Fibroblast of mammary gland (primary cell): ENCODE measurements at places on chromosomes 4 and X.

DNA sequence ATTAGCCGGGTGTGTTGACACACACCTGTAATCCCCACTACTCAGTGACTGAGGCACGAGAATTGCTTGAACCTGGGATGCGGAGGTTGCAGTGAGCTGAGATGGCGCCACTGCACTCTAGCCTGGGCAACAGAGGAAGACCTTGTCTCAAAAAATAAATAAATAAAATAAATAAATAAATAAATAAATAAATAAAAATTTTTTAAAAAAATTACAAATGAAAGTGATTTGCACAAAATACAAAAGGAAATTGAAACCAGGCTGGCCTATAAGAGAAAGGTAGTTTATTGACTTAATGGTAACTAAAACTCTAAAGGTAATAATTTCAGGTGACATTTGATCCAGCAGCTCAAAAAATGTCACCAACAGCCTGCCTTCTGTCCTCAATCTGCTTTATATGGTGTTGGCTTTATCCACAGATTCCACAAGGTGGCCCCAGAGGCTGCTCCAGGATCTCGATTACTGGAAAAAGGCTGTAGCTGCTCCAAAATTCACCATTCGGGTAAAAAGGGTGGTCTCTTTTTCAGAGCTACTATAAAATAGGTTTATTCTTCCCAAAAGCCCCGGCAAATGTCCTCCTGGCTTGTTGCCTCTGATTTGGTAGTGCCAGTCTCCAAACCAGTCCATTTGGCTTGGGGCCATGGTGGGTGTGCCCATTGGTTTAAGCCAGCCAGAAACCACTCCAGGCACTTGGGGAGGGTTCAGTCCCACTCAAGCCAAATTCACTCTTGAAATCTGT is 61.4 kb upstream of the TRIM2 start:
- DNase-seq: peak; percentile 75

DNA sequence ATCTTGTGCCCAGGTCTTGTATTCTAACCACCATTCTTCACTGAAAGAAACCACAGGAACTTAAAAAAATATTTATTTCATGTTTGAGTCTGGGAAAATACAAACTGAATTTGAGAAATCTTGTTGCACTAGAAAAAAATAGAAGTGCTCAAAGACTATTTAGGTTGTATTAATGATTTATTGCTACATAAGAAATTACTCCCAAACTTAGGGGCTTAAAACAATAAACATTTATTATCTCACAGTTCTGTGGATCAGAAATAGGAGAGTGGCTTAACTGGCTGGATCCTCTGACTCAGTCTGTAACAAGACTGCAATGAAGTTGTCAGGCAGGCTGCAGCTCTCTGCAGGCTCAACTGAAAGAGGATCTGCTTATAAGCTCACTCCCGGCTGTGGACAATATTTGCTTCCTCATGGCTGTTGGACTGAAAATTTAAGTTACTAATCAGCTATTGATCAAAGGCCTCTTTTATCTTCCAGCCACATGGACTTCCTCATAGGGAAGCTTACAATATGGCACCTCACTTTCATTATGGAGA is 295.4 kb upstream of the FAM241A start:
- peak; percentile 3 for DNase-seq

- peak; percentile 64 for DNase-seq
Measured at GRCh38 chr4:77994194-77994721, 62.9 kb upstream of the FRAS1 start.

DNA sequence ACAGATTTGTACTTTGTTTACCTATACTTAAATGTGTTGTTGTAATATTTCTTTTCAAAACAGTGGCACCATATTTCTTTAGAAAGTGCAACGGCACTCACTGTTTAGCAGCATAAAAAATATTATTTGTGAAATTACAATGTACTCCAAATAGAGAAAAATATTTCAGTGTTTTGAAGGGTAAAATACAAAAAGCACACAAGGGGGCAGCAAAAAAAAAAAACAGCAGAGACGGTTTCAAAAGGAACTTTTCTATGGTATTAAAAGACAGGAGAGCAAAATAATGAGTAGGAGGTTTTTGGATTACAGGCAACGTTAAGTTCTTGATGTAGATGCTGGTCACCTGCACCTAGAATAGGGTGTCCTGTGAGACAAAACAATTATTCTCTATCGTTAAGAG is 2.0 kb downstream of the NUDT11 start:
- peak; percentile 19 for DNase-seq

GRCh38 chrX:40174001-40174853 is 76.5 kb upstream of the BCOR start:
- no peak for DNase-seq

DNA sequence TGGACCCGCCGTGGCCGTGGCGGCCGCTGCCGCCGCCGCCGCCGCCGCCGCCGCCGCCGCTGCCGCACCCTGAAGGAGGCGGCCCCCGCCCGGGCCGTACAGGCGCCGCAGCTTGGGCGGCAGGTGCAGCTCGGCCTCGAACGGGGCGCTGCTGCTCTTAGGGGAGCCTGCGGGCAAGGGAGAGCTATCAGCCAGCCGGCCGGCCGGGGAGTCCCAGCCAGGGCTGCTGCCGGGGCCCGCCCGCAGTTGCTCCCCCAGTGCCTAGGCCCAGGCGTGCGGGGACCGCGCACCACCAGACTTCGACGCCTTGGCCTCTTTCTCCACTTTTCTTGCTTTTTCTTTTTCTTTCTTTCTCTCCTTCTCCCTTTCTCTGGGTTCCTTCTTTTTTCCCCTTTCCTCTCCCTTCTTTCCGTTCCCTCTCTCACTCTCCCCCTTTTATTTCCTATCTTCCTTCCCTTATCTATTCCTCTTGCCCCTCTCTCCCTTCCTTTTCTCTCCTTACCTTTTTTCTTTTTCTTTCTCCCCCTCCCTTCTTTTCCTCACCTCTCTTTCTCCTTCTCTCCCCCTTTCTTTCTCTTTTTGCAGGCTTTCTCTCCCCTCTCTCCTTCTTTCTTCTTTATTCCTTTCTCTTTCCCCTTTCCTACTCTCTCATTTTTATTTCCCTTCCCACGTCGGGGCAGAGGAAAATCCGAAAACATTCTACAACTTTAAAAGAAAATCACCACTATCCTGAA is 2.0 kb downstream of the ARX start:
- no peak for DNase-seq

DNA sequence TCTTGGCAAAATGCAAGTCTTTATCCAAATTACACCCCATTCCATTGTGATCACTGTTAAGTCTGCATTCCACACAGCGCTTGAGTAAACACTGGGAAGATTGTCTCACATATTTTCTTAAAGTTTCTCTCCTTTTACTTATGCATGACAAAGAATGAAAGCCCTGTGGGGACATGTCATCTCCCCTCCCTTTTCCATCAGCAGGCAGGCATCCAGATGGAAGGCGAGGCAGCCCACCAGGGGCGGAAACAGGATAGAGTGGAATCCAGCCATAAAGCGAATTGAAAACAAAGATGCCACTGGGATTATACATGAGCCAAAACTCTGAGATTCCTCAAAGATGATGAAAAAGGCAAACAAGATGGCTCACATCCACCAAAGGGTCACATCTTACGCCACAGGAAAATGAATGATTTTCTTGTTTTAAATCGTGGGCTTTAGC is 78.2 kb downstream of the AFAP1 start:
- peak; percentile 93 for DNase-seq

- peak; percentile 90 for DNase-seq
Measured at GRCh38 chr4:85747882-85748491, 273.0 kb downstream of the ARHGAP24 start.

DNA sequence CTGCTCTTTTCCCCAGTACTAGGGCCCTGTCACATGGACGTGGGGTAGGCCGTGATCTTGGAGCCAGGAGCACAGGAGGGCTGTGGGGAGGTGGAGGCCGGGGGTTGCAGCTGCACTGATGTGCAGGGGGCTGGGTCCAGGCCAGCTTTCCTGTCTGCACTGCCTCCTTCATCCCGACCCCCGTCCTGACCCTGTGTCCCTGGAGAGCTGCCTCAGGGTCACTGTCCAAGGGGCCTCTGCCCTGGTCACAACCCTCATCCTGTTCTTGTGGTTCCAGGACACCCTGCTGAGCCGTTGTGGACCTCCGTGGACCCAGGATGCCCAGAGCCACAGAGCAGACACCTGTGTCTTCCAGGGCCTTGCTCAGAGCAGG is 91.7 kb upstream of the ADRA2C start:
- no peak for DNase-seq
